ENCODE measurements at places on chromosomes 5 and 9. TPM values are rescaled to one million over a fixed set of nuclear protein-coding genes. Genes with fewer than 3 reads are reported as not detected.

Gene SLIT3
- total RNA-seq: not detected

Gene SCGB3A1
- not detected for total RNA-seq

Gene PPP2R2B
- total RNA-seq: 0.03 TPM

Gene SCGB3A2
- total RNA-seq: not detected

- peak; percentile 64 for DNase-seq
Measured at GRCh38 chr9:126690431-126691051, 76.8 kb downstream of the LMX1B start.

DNA sequence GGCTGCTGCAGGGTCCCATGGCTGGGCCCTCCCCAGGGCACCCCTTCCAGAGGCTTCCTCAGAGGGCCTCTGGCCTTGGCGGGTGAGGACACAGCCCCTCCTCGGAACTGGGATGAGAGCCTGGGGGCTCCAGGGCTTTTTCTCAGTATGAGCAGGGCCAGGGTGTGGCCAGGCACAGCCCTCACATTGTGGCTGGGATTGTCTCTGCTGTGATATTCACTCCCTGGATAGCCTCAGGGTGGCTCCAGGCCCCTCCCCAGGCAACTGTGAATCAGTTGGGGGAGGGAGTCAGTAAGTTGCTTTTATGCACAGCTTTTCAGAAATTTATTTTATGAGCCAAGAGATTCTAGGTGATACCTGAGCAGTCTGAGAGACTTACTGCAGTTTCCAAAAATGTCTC lies 135.7 kb downstream of the CACNA1B start:
- no peak for DNase-seq

GRCh38 chr5:135821061-135821801 lies 13.2 kb upstream of the SLC25A48 start:
- no peak for DNase-seq

- DNase-seq: no peak
Measured at GRCh38 chr5:32458880-32459495, 14.4 kb upstream of the ZFR start.

- DNase-seq: no peak
Measured at GRCh38 chr9:17031546-17031945, 103.3 kb upstream of the CNTLN start.

- no peak for DNase-seq
Measured at GRCh38 chr9:119284587-119285337, 84.5 kb downstream of the BRINP1 start.

DNA sequence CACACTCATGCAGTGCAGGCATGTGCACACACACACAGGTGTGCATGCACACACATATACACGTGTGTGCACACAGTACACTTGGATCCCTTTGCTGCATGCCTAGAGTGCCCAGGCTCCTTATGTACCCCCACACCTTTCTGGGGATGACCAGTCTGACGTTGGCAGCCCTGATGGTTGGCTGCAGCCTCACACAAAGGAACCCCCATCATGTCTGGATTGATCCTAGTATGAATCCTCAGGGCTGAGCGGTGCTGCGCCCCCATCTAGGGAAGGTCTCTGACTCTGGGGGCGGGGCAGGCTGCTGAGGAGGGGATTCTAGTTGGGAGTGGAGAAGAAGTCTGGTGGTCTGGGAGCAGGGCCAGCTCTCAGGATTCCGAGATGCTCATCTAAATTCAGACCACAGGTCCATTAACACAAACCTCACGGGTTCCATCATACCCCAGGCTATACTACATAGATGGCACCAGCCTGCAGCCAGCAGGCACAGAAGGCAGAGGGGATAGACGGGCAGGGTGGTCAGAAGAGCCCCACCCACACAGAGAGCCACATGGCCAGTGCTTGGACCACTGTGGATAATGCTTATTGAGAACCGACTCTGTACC lies 50.5 kb upstream of the OLFM1 start:
- DNase-seq: no peak

DNA sequence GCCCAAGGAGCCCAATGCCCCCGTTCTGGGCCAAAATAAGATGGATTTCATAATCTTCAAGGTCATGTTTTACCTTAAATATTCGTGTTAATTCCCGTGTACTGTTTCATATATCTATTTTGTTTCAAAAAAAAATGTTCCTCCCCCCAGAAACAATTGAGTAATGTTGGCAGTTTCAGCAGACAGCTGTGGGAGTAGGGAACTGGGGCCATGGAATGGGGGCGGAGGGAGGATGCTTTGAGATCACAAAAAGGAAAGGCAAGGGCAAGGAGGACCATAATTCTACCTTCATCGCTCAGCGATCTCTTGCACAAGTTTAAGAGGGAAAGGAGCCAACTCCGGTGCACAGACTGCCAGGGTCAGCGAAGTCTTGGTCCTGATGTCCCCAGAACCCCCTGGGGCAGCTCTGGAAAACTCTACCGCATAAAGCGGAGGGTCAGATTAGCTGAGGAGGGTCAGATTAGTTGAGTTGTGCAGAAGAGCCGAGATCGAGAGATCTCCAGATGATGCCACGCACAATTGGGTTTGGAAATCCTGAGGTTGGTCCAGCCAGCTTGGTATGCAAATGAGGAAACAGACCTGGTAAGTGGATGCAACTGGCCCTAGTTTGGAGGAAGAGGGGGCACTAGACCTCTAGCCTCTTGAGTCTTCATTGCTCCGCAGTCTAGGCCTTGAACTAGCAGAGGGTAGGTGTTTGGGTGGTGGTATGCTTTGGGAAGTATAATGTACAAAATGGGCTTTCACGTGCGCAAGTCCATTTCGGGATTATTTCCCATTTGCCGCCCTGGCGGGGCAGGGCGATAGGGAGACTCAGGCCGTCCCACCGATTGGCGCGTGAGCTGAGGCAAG lies 24.0 kb downstream of the CDKN2A start:
- DNase-seq: no peak

DNA sequence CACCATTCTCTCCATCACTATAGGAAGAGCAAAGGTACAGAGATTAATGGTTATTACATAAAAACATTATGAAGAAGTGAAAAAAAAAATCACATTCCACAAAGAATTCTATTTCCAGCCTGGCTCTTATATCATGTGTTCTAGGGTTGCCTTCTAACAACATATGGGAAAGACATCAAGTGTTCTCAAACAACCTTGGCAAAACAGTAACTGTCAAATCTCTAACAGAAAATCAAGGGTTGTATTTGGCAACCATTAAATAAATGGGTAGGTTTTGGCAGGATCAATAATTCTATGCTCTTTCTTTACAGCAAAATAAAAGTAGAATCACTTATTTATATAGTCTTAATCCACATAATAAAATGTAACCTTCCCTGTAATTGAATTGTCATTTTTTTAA lies 728.9 kb downstream of the MAT2B start:
- no peak for DNase-seq

DNA sequence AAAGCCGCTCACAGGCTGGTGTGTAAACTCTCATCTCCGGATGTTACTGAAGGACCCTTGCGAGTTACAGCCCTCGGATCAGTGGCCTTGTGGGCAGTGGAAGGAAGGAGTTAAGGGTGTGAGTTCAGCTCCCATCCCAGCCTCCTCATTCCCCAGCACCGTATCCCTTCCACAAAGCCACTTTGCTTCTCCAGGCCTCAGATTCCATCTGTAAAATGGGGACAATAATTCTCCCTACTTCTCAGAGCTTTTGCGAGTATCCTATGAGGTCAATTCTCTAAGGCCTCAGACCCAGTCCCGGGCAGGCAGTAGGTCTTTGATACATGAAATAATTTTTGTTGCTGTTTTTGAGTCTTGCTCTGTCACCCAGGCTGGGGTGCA lies 141.3 kb downstream of the C9orf50 start:
- no peak for DNase-seq
